EH (cell line): ENCODE measurements at places on chromosomes 2 and 18.

DNA sequence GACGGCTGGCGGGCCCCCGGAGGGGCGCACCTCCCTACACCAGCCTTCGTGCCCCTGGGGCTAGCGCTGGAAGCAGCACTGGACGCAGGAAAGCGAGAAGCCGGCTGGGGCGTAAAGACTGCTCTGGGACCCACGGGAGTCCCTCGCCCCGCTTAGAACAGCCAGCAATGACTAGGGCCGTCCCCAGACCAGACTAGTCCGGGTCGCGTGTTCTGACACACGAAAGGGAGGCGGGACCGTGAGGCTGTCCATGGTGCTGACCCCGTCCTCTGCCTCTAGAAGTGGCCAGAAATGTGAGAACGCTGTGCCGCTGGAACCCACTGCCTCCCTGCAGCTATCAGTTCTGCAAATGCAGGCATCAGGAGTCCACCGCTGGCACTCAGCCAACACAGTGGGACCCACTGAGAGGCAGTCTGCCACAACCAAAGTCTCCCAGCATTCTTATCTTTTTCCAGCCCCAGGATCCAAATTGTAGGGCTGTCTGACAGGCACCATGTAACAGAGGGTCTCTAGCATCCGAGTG is at the start of gene UCN:
UCN (minus strand) TSS at position 87 of the 523 bp plus-strand sequence. CDS start 550 bp downstream, outside the sequence.
- DNase-seq = peak; percentile 59

- DNase-seq = peak; percentile 46
Observed at GRCh38 chr18:68083131-68083530, 566.6 kb upstream of the DSEL start.

GRCh38 chr2:239725551-239725890 is 299.6 kb downstream of the NDUFA10 start:
- DNase-seq = no peak

- DNase-seq = peak; percentile 93
Observed at GRCh38 chr2:101474731-101475384, at the start of gene RFX8. TSS of gene RFX8 (minus strand) at chr2:101475112. CDS start at chr2:101466848, 8,264 bp downstream.

- DNase-seq = peak; percentile 91
Observed at GRCh38 chr2:33158482-33159003, 211.8 kb downstream of the LTBP1 start.

GRCh38 chr2:60337142-60337497 is 216.3 kb downstream of the BCL11A start:
- peak; percentile 21 for DNase-seq

DNA sequence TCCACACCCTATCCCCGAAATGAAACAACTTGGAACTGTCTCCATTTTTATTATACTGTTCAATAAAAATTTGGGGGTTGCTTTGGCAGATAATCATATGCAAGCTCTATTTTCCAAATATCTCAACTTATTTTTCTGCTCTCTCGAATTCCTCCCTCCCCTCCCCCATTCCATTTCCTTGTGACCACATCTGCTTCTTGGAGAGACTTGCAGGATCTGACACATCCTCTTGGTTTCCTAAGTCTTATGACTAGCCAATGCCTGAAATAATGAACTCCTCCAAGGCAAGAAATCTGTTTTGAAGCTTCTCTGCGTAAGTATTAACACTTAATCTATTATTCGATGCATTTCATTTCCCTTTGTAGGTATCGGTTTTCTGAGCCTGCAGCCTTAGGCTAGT is 16.1 kb downstream of the TGIF1 start:
- DNase-seq = peak; percentile 83

DNA sequence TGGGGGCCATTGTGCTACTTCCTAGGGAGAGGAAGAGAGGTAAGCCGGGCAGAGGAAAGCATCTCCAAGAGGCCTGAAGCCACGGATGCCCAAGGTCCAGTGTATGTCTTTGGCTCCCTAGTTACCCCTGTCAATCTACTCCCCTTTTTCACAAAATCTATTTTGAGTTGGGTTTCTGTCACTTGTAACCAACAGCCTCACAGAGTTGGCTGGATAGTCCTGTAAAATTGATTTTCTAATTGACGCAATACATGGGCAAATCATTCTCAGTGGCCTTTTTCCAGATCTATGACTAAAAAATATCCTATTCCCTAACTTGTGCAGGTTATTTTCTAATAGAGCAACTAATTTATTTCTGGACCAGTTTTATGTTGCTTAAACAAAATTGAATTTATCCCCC is 168.4 kb downstream of the IRS1 start:
- no peak for DNase-seq

DNA sequence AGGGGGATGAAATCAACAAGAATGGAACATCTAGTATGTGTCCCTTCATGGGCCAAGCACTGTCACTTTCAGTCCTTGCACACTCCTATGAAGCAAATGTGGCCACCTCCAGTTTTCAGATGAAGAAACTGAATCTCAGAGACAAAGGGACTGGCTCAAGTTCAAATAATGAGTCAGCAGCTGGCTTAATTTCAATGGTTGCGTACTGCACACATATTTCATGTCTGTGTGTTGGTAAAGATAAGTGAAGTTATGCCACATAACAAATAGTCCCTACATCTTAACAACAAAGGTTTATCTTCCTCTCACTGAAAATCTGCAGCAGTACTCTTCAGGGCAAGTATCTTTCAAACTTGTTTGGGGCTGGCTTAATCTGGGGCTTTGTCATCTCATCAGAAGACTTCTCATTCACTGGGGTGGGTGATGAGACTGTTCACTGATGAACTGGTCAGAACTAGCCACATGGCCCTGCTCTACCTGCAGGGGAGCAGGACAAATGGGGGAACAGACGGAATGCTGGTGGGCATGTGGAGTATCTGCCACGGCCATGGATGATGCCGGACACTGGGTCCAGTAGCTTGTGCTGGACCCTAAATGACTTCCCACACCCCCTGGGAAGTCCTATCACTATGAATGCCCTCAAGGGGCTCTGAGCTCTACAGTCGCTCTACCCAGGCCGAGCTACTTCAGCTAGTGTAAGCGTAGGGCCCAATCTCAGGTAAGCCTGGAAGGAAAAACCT is 263.2 kb downstream of the CYP26B1 start:
- DNase-seq = peak; percentile 81
